Esophagus muscularis mucosa (tissue), 4 donors: ENCODE measurements at places on chromosomes 1 and 21.

DNA sequence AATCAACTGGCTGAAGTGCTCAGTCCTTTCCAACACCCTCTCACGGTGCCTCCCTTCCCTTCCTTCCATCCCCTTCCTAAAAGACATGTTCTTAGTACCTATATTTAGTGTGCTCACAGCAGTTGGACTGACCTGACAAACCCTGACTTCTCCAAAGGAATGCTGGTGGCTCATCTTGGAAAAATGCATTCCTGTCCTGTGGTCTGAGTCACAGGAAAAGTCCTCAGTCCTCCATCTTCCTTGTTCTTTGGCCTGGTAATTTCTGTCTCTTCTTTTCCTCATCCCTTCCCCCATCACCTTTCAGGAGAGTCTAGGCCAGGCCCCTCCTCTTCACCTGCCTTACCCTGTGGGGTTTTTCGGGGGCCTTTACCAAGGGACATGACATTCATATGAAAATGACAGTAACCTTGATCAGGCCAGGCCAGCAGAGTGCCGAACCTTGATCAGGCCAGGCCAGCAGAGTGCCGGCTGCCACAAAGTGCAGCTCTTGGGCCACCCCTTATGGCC, 7.2 kb downstream of the ATP1B1 start:
- no peak for DNase-seq

GRCh38 chr21:33033094-33033951, 7.6 kb downstream of the OLIG2 start:
- no peak for DNase-seq

DNA sequence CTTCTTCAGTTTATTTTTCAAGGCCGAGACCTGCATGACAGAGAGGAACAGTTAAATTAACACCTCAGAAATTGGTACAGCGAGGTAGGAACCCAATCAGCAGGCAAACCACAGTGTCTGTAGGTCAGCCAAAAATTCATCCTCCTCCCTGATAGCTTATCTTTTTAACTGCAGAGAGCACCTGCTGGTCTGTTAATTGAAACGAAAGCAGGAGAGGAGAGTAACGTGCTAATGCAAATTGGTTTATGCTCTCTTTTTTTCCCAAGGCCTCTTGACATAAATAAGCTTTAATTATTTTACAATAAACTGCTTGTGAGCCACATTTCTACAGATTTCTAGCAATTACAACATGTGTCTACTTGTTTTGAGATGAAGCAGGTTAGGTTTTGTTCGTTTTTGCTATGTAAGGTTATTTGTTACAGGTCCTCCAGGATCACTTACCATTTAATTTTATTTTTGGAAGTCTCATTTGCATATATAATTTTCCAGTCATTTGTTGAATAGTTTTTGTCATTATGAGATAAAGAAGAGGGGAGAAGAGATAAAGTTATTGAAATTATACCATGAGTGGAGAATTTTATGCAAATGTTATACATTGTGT, 179.9 kb downstream of the DENND1B start:
- DNase-seq, result no peak

GRCh38 chr1:36253161-36253862, 29.1 kb downstream of the THRAP3 start:
- DNase-seq, result no peak

GRCh38 chr1:183231545-183231944, 45.5 kb downstream of the LAMC2 start:
- DNase-seq, result no peak

DNA sequence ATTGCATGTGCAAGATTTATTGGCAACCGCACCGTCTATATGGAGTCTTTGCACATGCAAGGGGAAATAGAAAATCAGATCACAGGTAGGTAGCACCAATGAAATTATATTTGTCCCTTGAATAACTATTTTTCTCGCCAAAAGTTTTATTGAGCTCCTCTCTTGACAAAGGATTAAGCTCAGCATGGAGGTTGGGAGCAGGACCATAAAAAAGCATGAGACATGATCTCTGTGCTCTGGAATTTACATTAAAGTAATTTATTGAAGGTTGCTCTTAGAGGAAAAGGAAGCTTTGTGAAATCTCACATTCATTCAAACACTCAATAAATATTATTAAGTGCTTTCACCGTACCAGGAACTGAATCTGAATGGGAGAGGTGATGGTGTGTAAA, 66.0 kb upstream of the UBE2U start:
- DNase-seq, result no peak

GRCh38 chr1:116921301-116921885, 11.7 kb downstream of the PTGFRN start:
- no peak for DNase-seq

- DNase-seq, result no peak
Measured at GRCh38 chr1:112528076-112528475, 19.3 kb downstream of the WNT2B start.

DNA sequence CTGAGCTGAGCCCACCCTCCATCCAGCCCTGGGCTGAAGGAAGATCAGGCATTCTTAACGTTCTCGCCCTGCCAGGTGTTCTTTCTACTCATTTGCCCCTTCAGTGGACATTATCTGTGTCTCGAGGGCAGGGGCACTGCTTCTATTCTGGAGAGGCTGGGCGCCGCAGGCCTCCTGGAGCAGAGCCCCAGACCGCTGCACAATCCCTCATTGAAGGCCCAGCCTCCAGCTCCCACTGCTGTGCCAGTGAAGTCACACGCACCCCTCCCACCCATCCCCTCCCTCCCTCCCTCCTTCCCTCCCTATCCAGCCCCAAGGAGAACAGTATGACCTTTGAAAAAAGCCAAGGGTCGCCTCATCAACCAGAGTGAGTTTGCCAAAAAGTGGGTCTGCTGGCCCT, 76.7 kb downstream of the NFASC start:
- DNase-seq, result no peak

GRCh38 chr1:19101244-19101643, 108.8 kb downstream of the UBR4 start:
- DNase-seq, result no peak

DNA sequence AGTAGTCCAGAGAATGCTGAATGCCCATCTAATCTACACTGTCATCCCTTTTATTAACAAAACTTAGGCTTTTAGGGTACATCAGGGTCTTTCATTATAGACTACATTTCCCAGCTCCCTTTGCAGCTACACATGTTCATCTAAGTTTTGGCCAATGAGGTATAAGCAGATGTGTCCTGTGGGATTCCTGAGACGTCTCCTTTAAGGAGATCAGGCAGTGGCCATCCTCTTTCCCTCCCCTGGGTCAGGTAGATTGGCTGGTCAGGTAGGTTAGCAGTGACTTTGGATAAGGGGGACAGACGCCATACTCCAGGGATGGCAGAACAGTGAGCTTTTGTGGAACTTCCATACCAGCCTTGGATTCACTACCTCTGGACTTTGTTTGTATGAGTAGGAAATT, 188.3 kb downstream of the FGGY start:
- peak; percentile 42 for DNase-seq

GRCh38 chr21:42616446-42616845, 37.0 kb upstream of the PDE9A start:
- no peak for DNase-seq

- DNase-seq, result peak; percentile 92
Measured at GRCh38 chr21:43972850-43973633, 39.1 kb upstream of the TRAPPC10 start.

DNA sequence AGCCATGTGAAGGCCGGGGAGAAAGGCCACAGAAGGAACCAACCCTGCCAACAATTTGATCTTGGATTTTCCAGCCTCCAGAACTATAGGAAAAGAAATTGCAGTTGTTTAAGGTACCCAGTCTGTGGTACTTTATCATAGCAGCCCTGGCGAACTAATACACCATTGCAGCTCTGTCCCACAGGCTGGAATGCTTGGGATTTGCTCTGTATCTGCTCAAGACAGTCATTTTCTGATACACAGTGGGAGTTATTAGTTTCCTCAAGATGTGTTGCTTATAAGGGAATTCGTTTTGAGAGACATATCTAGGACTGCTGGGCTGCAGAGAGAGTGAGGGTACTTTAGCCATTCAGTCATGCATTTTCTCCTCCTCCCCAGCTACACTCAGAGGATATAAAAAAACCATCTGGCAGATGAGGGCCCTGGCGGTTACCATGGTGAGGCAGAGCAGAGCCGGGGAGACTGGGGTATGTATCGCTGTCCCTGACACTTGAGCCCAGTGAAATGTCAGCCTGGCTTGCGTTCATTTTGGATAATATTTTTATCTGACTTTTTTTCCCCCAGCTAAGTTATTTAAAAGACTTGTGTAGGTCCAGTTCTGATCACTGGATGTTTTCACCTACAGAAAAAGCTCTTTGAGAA, 104.6 kb downstream of the DIRAS3 start:
- DNase-seq, result no peak

DNA sequence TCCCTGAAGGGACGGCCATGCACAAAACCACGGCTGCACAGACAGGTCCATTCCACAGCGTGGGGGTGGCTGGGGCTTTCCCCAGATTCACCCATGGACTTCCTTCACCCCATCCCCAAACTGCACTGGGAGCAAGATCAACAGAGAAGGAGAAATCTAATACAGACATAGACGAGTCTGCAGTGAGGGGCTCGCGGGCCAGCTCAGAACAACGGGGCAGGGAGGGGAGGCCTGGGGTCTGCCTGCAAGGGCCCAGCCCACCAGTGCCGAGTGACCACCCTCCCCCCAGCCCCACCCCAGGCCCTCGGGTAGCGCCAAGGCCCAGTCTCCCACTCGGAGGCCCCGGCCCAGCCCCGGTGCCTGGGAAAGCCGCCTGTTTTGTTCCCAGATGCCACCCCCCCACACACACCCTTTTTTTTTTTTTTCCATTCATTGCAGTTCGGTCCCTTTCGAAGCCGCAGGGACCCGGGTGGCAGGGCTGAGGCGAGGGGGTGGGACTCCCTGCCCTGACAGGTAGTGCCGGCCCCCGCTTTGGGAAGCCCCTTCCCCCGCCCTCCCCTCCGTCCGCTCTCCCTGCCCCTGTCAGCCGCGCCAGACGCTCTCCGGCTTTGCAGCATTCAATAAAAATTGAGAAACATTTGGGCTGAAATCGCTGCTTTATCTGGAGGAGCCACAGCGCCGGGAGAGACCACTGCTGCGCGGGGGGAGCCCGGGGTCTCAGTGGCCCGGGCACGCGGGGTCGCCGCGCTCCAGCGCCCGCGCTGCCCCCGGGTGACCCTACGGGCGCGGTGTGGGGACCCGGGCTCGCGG, 543 bp upstream of the EPHB2 start:
- DNase-seq, result no peak

DNA sequence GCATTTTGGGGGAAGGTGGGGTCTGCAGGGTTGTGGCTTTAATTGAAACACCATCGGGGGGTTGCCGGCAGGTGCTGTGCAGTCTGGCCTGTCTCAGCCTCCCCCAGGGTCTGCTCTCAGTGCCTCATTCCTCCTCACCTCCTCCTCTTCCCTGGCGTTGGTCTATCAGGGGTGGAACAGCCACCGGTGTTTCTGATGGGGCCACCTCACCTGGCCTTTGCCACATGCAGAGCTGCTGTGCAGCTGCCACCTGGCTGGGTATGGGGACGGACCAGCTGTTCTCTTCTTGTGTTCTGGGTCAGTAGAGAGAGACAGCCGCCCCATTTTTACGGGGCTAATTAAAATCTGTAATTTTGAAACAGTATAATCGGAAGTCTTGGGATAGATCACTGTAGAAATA, 53.9 kb downstream of the SPSB1 start:
- no peak for DNase-seq

DNA sequence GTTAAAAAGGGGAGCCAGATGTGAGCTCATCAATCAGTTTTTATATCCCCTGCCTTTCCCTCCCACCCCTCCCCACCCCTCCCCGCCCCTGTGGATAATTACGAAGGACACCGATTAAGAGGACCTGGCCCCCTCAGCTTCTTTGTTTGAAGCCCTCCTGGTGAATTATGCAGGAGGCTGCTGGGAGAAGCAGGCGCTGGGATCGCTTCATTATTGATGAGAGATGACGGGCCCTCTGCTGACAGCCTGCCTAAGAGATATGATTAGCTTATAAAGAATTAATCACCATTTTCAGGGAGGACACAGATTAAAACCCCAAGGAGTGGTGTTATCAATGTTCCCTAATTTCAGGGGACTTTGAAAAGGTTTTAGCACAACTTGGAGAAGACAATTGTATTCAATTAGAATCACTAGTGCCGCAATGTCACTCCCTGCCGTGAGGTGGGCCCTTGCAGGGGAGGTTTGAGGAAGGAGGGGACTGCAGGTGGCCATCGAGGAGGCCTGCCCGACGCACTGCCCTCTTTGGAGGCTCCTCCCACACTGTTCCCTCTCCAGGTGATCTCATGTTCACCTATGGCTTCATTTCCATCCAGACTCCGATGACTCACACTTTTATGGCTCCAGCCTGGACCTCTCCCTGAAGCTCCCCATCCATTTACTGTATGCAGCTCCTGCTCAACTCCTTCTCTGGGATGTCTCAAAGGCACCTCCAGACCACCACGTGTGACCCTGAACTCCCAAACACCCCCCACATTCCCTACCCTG, 67.0 kb upstream of the KLHDC7A start:
- DNase-seq, result no peak

DNA sequence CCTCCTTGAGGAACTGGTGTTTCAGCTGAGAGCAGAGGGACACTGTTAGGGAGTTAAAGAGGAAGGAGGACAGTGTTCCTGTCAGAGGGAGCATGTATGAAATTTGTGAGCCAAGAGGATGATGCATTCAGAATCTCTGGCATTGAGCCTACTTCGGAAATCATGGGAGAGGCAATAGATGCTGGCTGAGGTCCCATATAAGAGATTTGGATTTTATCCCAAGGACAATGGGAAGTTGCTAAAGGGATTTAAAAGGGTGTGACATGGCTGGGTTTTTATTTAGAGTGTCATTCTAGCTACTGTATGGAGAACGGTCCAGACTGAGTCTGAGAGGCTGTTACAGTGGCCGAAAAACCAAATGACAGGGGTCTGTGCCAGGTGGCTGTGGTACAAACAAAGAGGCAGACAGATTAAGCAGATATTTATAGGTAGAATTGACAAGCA, 403.2 kb upstream of the B3GALT2 start:
- DNase-seq, result no peak

DNA sequence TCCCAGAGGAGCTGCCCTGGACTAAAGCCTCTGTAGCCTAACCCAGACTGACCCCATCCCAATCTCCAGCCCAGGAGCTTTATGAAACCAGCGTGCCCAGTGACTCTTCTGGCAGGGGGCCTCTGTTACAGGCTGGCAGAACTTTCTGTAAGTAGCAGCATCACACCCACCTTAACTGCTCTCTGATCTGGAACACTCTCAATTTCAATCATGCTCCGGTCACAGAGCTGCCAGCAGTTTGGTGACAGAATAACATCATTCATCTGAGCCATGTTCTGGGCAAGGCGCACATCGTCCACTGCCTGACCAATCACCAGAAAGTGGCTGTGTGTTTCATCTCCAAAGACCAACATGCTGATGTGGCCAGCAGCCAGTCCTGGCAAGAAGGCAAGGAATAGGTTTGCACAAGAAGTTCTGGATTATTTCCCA, 14.7 kb downstream of the ADCY10 start:
- no peak for DNase-seq

GRCh38 chr1:205715628-205716027, 34.4 kb downstream of the NUCKS1 start:
- DNase-seq, result no peak

DNA sequence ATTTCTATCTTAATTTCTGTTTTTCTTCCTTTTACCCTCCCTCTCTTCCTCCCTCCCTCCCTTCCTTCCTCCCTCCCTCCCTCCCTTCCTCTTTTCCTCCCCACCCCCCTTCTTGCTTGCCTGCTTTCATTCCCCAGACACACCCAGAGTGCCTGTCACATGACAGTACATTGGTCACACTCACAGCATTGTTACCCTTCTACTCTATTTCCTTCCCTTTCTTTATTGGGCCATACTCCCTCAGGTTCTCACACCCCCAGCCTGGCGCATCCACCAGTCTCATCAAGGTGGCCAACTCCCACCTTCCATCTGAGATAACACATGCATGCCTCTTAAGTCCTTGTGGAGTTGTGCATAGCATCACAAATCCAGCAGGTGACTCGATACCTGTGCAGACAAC, 10.9 kb downstream of the TMPRSS3 start:
- DNase-seq, result no peak
